Neural crest cell (in vitro differentiated cells): ENCODE measurements at places on chromosomes 5 and 9. TPM values are rescaled to one million over a fixed set of nuclear protein-coding genes. Genes with fewer than 3 reads are reported as not detected.

GCNT4 gene
- total RNA-seq, result 0.39 and 0.56 TPM in 2 replicates

PCA3 gene
- not detected in 2 replicates for total RNA-seq

GRCh38 chr9:71774920-71775319 lies 6.6 kb upstream of the CEMIP2 start:
- DNase-seq, result no peak

DNA sequence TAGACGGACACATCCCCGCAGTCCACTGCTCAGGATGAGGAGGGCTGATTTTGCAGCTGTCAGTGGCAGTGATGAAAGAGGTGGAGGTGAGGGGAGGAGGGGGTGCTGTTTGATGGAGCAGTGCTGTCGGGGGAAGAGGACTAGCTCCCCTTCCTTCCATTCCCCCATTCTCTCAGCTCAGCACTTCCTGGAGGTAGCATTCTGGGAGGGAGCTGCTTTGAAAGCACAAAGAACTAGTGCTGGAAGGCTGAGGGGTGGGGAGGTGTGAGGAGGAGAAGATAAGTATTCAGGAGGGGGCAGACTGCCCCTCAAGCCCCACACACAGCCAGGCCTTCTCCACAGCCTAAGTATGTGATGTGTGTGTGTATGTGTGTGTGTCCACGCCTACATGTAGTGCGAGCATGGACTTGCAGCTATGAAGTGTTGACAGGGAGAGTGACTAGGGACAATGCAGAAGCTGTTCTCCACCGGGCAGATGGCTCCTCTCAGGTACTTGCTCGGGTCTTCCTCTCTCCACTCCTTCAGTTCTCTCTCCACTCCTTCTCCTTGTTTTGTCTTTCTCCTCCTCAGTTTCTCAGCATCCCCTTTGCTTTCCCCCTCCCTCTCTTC lies 65.5 kb upstream of the HSPA9 start:
- DNase-seq, result no peak

SPACA9 gene
- total RNA-seq, result 3.6 and 4.1 TPM in 2 replicates

GRCh38 chr5:95591490-95591901 lies 28.4 kb upstream of the GPR150 start:
- DNase-seq, result no peak

DNA sequence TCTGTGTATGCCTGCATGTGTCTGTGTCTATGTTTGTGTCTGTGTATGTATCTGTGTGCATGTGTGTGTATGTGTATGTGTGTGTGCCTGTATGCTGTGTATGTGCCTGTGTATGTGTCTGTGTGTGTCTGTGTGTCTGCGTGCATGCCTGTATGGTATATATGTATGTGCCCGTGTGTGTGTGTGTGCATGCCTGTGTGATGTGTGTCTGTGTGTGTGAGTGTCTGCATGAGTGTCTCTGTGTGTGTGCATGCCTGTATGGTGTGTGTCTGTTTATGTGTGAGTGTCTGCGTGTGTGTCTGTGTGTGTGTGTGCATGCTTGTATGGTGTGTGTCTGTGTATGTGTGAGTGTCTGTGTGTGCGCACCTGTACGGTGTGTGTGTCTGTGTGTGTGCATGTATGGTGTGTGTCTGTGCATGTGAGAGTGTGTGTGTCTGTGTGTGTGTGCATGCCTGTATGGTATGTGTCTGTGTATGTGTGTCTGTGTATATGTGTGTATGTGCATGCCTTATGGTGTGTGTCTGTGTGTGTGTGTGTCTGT lies 137.1 kb upstream of the IRX2 start:
- DNase-seq, result no peak

FCN1 gene
- not detected in 2 replicates for total RNA-seq

DNA sequence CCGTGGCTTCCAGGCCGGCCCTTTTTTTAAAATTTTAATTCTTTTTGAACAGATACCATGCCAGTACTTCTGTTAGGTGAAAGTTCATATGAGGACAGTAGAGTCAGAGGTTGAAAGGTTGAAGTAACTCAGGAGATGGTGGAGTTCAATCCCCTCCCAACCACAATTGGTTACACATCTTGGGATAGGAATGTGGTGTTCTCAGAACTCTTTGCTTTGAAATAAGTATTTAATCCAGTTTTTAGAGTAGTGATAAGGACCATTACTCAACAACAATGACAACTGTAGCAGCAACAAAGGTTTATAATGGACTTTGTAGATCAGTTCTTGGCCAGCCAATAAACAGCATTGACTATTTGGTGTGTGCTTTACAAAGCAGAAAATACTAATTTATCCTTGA lies 116.0 kb downstream of the ARHGAP26 start:
- DNase-seq, result no peak

RPS23 gene
- total RNA-seq, result 2,549 and 2,556 TPM in 2 replicates

- DNase-seq, result no peak
These were observed 17.3 kb downstream of the NFIB start for GRCh38 chr9:14296495-14297113.

ZBTB6 gene
- total RNA-seq, result 8.4 and 9.4 TPM in 2 replicates

PCDHB5 gene
- 3.0 and 3.3 TPM in 2 replicates for total RNA-seq

TLN1 gene
- 123 and 141 TPM in 2 replicates for total RNA-seq

GRCh38 chr5:54807421-54807820 lies 178.0 kb downstream of the ESM1 start:
- no peak for DNase-seq

CMYA5 gene
- total RNA-seq, result 0.44 and 0.73 TPM in 2 replicates

DNA sequence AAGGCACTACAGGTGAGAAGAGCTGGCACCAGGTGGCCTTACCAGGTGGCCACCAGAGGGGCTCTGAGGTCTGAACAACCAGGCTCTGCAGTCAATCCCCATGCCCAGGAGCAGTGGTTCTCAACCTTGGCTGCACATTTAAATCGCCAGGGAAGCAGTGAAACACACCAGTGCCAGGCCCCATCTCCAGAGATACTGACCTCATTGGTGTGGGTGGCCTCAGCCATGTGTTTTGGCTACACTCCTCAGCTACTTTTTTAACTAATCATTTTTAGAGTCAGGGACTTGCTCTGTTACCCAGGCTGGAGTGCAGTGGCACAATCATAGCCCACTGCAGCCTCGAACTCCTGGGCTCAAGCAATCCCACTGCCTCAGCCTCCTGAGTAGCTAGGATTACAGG lies 56.0 kb downstream of the GABBR2 start:
- no peak for DNase-seq

SPOUT1 gene
- total RNA-seq, result 66.7 and 66.8 TPM in 2 replicates

ZNF462 gene
- total RNA-seq, result 195 and 199 TPM in 2 replicates

- no peak for DNase-seq
These were observed 835.5 kb downstream of the TLE4 start for GRCh38 chr9:80407220-80407619.

- DNase-seq, result no peak
These were observed 18.3 kb upstream of the CARTPT start for GRCh38 chr5:71700803-71701202.

NMUR2 gene
- total RNA-seq, result 0.23 TPM in 1 of 2 replicates, not detected in the other

DNA sequence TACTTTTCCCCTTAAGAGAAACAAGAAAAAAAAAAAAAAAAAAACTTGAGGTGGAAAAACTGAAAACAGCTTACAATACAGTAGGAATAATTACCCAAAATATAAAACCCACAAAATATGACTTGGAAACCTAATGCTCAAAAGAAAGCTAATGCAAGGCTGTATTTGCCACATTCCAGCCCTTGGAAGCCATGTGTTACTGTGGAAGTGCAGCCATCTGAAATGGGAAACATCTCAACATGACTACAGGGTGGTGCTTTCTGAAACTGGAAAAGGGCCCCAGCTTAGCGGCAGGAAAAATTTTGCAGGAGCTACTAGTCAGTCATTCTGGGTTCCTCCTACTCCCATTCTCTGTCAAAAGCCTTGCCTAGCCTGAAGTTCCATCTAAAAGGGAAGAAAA lies 20.4 kb downstream of the CDK5RAP2 start:
- no peak for DNase-seq

DNA sequence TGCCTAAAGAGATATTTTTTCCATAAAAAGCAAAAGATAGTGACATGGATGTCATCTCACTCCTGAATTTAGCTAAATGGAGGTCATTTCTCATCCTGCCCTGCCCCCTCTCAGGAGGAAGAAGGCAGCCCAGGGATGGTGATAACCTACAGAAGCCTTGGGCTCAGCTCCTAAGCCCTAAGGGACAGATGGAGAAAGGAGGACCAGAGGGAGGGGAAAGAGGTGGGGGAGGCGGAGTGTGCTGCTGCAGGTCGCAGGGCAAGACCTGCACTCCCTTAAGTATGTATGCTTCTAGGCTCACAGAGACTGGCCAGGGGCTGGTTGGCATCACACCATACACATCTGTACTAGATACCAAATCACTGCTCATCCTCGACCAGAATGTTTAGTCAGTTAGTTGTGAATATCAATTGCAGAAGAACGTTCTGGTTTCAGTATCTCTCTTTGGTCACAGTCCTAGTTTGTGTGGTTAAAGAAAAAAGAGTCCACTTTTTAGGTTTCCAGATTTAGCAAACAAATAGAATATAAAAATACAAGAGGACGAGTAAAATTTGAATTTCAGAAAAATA lies 18.4 kb upstream of the CDKN2AIPNL start:
- no peak for DNase-seq

DNA sequence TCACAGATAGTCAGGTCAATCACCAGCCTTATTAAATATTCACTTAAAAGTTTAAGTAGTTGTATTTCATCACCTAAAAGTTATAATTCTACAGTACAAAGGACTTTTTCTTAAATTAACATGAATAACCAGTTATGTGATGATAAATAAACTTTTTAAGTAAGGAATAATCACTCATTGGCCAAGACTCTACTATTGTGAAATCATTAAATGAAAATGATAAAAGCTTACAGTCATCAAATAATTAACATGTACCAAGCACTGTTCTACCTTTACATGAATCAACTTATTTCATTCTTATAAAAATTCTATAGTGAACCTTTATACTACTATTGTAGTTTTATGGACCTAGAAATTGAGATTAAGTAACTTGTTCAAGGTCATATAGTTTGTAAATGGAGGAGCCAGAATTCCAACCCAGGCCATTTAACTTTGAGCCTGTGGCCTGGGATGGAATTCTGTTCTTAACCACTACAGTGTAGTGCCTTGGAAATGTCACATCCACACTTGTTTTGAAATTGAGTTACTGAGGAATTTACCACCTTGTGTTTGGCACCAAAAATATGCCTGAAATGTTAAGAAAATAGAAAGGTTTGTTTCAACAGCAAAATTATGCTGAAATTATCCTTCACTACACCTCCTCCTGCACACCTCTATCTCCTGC lies 32.8 kb upstream of the MSANTD3 start:
- DNase-seq, result no peak

PLAC8L1 gene
- 1.8 and 3.3 TPM in 2 replicates for total RNA-seq
